ENCODE measurements at places on chromosomes 3 and 15.

- no peak for DNase-seq
Measured at GRCh38 chr3:118802325-118803095, 232.1 kb downstream of the IGSF11 start.

DNA sequence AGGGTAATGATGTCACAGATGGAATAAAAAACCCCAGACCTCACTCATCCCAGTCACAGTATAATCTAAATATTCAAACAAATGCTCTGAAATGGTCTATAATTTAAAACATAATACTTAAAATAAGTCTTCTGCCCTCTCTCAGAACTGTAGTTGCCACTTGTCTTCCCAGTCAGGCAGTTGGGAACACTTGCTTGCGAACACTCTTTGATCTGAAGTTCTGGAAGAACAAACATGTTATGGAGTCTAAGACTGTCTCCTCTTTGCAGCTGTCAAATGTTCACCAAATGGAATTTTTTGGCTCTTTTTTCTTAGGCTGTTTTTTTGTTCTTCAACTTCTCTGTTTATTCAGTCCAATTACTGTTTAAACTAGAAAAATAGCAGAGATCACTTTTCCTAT is 711.1 kb upstream of the GOLIM4 start:
- peak; percentile 35 for DNase-seq

GRCh38 chr15:76336254-76337058 is at the start of gene ISL2:
Gene ISL2 (plus strand): TSS chr15:76336773. CDS start chr15:76336884, 111 bp downstream.
- DNase-seq, result peak; percentile 96

DNA sequence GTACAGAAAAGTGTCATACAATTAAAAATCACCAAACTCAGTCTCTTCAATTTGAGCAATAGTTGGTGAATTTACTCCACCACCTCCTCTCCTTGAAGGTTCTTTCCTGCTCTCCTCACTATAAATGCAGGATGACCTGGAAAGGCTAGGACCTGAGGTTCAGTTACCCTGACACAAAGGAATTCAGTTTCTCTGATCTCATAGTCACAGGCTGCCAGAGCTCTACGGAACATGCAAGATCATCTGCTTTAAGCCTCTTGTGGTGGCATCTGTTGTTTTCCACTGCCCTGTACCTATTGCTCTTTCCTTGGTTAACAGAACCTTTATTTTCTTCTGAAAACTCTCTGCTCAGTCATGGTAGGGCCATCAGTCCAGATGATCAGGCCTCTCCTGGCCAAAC is 4.9 kb upstream of the TP63 start:
- no peak for DNase-seq

- no peak for DNase-seq
Measured at GRCh38 chr3:143412084-143412483, 292.5 kb downstream of the CHST2 start.

- DNase-seq, result no peak
Measured at GRCh38 chr15:88036154-88036839, 220.2 kb downstream of the NTRK3 start.

GRCh38 chr3:42013691-42014457 is 52.0 kb upstream of the ULK4 start:
- DNase-seq, result no peak

GRCh38 chr3:58369876-58370275 is 37.2 kb downstream of the PXK start:
- no peak for DNase-seq

DNA sequence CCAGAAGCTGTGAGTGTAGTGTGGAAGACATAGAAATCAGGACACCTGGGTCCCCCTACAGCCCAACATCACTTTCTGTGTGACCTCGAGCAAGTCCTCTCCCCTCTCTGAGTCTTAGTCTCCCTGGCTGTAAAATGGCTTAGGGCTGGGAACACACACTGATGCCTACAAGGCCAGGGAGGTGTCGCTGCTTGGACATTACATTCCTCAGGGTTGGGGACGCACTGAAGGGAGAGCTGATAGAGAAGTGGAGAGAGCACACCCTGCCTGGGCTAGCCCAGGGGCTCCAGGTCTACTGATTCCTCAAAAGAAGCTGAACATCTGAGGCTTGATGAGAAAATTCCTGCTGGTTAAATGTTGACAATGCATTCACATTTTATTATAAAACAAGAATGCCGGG is 6.3 kb upstream of the ALAS1 start:
- DNase-seq, result no peak

DNA sequence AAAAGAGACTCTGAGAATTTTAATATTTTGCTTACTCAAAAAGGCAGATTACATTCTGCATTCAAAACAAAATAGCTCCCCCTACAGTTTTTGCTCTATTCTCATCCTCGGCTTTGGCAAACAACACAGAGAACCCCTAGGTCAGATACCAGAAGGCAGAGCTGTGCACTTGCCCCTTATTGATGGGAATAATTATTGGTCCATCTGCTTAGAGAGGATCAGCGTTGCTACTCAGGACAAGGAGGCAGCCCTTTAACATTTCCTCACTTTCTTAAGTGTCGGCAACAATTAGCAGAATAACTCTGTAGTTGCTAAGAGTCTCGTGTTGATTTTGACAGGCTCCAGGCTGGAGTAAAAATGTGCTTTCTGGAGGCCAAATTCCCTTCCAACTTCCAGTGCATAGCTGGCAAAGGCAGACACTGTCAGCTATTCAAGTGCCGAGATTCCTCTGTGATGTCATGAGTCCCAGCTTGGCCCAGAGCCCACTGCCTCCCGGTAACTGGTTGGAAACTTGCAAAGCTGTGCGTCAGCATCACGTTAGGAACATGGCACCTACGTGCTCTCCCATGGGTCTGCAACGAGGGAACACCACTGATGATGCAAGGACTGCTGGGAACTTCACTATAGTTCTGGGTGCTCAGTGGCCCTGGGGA is 482.7 kb upstream of the ADAMTS9 start:
- DNase-seq, result peak; percentile 85
